ENCODE measurements at places on chromosomes 7 and 10. TPM values are rescaled to one million over a fixed set of nuclear protein-coding genes. Genes with fewer than 3 reads are reported as not detected.

GRCh38 chr10:44939691-44940401 lies 19.8 kb upstream of the RASSF4 start:
- DNase-seq: no peak
- H3K4me1 ChIP-seq: peaks cover 4% of the 10 kb centered on the region
- no peak overlapping the region for H3K27ac ChIP-seq
- H3K4me3 ChIP-seq: no peak overlapping the region

DNA sequence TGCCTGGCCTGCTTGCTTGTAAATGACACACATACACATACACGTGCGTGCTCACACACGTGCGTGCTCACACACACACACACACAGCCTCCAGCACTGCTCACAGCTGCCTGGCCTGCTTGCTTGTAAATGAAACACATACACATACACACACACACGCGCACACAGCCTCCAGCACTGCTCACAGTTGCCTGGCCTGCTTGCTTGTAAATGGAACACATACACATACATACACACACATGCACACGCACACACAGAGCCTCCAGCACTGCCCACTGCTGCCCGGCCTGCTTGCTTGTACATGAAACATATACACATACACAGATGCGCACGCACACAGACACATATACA lies 397.2 kb downstream of the PLXNA4 start:
- no peaks in the 10 kb centered on the region for H3K4me1 ChIP-seq
- H3K36me3 ChIP-seq: peaks cover 14% of the 10 kb centered on the region
- DNase-seq: no peak
- no peaks in the 10 kb centered on the region for H3K27me3 ChIP-seq

DNA sequence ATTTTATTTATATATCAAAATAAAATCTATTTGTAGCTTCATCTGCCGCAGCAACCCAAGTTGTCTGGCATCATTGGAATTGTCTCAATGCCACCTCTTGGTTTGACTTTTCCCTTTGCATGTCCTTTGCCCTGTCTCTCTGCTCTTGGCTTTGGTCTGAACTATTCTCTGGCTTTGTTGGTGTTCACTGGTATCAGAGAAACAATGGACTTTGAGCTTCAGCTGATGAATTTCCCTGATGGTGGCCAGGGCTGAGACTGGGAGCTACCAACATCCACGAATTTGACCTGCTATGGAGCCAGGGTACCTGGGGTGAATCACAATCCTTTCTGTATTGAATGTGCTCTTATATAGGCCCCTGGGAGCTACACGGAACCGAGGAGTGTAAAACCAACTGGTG lies 311.7 kb upstream of the KIAA1217 start:
- no peaks in the 10 kb centered on the region for H3K36me3 ChIP-seq
- DNase-seq: no peak
- no peak overlapping the region for H3K27ac ChIP-seq
- no peaks in the 10 kb centered on the region for H3K27me3 ChIP-seq

Gene COL17A1
- total RNA-seq: 0.64 TPM

Data from ascending aorta (tissue), 2 donors.